ENCODE measurements at places on chromosomes 5 and 9. TPM values are rescaled to one million over a fixed set of nuclear protein-coding genes. Genes with fewer than 3 reads are reported as not detected.

Gene CATSPER3
- polyA plus RNA-seq, result not detected

DNA sequence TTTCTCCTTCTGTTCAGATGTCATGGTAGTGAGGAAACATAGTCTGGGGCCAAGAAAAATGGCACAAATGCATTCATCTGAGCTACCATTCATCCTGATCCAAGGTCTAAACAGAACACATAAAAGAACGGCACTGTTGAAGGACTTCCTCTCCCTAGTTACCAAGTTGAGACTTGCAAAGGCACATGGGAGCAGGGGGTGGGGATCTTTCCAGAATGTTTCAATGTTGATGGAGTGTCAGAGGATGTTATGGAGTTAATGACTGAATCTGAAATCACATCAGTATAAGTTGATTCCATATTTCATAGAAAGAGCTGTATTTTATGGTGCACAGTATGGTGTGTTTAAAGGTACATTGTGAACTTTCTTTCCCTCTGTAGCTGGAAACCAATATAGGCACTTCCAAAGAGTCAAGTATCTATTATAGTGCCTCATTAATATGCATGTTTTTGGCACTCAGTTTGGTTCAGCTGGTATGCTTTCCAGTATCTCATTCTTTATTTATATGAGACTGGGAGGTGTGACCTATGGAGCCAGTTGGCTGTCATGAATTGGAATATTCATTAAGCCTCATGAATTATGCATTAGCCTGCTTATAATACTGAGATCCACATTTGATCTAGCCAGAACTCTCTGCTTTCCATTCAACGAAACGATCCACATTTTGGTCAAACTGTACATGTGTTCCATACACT, 603.0 kb downstream of the NR2F1-AS1 start:
- no peak for DNase-seq

DNA sequence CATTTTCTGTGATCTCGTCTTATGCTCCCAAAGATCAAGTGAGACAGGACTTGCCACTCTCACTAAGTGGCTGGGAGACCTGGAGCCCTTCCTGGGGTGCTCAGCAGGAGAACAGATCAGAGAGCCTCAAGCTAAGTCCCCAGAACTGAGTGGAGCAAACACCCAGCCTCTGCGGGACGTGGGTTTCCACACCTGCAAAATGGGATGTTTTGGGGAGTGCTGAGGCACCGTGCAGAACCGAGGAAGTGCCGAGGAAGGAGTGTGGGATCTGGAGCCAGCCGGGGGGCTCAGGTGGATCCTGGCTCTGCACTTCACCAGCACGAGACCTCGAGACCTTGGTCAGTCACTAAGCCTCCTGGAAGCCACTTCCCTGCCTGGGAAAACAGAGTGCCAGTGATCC, 166.0 kb downstream of the DAB2IP start:
- DNase-seq, result no peak

Gene FOXD4L3
- polyA plus RNA-seq, result not detected

DNA sequence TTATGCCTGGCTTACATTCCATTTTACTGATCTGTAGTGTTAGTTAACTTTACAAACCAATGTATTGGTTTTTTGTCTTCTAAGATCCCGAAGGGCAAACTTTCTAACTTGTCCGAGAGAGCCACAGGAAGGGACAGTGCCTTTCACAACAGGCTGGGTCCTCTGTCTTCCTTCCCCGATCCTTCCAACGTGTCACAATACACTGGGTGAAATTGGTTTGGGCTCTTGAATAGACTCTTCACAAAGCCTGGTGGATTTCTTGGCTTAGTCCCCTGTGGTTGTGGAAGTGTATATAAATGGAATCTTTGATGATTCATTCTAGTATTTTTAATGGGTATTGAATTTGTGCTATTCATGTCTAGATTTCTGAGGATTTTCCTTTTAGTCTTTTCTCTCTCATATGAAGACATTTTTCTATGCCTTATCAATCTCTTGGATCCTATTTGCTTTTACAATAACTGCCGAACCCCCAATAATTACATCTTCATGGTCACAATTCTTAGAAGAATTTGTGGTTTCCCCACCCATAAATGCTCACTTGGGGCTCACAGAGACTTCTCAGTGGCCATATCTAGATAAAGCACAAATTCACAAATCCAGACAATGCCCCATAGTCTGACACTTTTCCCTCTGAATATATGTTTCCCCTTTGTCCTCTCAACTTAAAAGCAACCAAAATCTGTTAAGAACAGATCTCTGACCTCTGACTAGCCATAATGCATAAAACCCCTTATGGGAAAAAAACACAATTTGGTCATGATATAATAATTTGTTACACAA, 107.7 kb downstream of the MTRR start:
- no peak for DNase-seq

GRCh38 chr9:2040828-2041227, 25.7 kb downstream of the SMARCA2 start:
- DNase-seq, result no peak

Gene PCA3
- polyA plus RNA-seq, result not detected

DNA sequence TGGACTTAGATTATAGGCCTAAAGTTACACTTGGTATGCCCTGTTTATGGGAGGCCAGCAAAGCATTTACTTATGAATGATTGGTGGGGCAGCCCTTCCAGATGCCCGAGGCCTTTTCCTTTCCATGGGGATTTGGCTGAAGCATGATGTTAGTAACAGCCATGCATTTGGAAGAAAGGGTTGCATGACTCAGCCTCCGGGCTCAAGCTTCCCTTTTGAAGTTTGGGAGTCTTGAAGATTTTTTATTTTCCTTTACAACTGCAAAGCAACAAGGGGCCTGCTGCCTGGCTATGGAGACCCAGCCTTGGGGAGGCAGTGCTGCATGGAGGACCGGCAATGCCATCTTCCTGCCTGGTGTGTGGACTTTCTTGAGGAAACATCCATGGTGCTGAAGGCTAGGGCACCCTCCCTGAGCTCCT, 244.7 kb downstream of the ICE1 start:
- no peak for DNase-seq

Measured in immature natural killer cell (primary cell).